ENCODE measurements at places on chromosomes 1 and 21. TPM values are rescaled to one million over a fixed set of nuclear protein-coding genes. Genes with fewer than 3 reads are reported as not detected.

Gene MEGF6
- total RNA-seq = 0.32 TPM

Gene TMEM200B
- total RNA-seq = not detected

Gene ZFYVE9
- 4.5 TPM for total RNA-seq

Gene KCNJ15
- total RNA-seq = 0.46 TPM

Gene SNRNP40
- total RNA-seq = 103 TPM

Gene DNASE2B
- not detected for total RNA-seq

Gene CAMK2N1
- 0.23 TPM for total RNA-seq

Gene GSTM4
- 21.4 TPM for total RNA-seq

Gene SEC16B
- total RNA-seq = 0.10 TPM

Gene SLC6A17
- total RNA-seq = not detected

Gene MNDA
- total RNA-seq = 36.8 TPM

Gene LY9
- total RNA-seq = 8.9 TPM

Gene IFI44
- 79.2 TPM for total RNA-seq

Gene NSUN4
- 31.8 TPM for total RNA-seq

Gene FCGR3B
- not detected for total RNA-seq

Gene LRRC39
- total RNA-seq = 0.13 TPM

Gene S100A2
- 0.69 TPM for total RNA-seq

Gene ITLN1
- total RNA-seq = not detected

Gene TPTE
- total RNA-seq = not detected

Gene CELA2B
- not detected for total RNA-seq

Gene FCRLA
- total RNA-seq = 294 TPM

Gene OR2T33
- not detected for total RNA-seq

Gene CD1E
- not detected for total RNA-seq

Gene RABIF
- 7.7 TPM for total RNA-seq

Gene C1orf87
- not detected for total RNA-seq

Gene TMEM82
- total RNA-seq = not detected

Gene CSF3R
- total RNA-seq = not detected

Gene CD52
- total RNA-seq = 291 TPM

Gene CATSPERE
- not detected for total RNA-seq

Gene NGF
- total RNA-seq = not detected

Gene C8B
- not detected for total RNA-seq

Gene TRMT1L
- 18.2 TPM for total RNA-seq

Gene TIE1
- total RNA-seq = 3.9 TPM

Gene FAM177B
- total RNA-seq = not detected

Gene TNFRSF4
- total RNA-seq = 6.5 TPM

Gene ELAPOR1
- not detected for total RNA-seq

Gene AGTRAP
- 10.0 TPM for total RNA-seq

Gene LCE3D
- total RNA-seq = not detected

Gene PCAT6
- 0.62 TPM for total RNA-seq

Gene KIAA0040
- total RNA-seq = 29.2 TPM

Gene COG2
- total RNA-seq = 28.7 TPM

Gene ETV3L
- total RNA-seq = 0.96 TPM

Gene GREM2
- not detected for total RNA-seq

Gene RAB4A
- total RNA-seq = 40.9 TPM

Gene ALG14
- 4.8 TPM for total RNA-seq

Gene FMOD
- total RNA-seq = 0.26 TPM

Gene IFNLR1
- total RNA-seq = 3.9 TPM
